ENCODE measurements at places on chromosomes 6 and 20. TPM values are rescaled to one million over a fixed set of nuclear protein-coding genes. Genes with fewer than 3 reads are reported as not detected.
A peak's percentile ranks its signal among the peaks of the same experiment; 100 is the strongest.

- DNase-seq, result peak; percentile 53
These were observed 65.4 kb upstream of the RIN2 start for GRCh38 chr20:19692685-19693119.

DNA sequence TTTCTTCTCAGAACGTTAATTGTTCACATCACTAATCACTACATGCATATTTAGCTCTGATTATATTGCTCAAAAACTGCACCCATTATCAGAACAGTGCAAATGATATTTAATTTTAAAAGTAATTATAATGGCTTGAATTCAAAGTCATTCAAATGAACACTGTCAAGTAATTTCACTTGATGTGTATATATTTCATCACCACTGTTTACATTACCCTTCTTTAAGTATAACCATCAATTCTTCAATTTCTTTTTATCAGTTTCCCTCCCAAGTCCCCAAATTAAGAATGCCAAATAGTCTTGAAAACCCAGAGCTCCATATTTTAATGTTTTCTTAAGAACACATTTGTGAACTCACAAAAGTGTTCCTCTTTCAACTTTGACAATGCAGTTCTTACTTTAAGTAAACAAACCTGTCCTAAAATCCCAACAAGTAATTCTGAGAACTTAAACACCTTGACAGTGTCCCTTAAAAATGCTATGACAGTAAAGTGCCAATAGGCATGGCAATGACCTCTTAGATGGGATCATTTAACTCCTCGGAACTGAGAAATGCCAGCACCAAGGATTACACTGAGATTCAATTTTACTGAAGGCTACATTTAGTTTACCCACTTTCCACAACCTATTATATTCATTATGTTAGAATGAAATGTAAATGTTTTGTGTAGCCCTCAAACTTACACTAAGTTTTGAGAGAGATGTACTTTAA is 16.7 kb upstream of the SNX14 start:
- DNase-seq, result no peak

DNA sequence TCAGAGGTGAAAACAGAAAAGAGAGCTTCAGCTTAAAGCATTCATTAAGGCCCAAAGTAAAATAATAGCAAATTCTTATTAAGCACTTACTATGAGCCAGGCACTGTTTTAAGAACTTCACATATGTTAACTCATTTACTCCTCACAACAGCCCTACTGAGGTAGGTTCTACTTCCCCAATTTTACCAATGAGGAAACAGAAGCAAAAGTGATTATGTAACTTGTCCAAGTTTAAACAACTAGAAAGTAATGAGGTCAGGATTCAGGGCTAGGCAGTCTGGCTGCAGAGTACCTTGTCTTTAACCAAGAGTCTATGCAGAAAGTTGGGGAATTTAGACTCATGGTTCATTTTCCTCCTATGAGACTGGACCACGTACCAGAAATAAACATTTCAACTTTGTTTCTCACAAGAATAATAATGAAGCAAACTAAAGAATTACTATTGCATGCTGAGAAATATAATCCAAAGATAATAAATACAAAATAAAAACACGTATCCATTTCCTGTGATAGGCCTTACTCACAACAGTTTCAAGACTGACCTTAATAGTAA is 3.8 kb downstream of the COL21A1 start:
- DNase-seq, result peak; percentile 50

DNA sequence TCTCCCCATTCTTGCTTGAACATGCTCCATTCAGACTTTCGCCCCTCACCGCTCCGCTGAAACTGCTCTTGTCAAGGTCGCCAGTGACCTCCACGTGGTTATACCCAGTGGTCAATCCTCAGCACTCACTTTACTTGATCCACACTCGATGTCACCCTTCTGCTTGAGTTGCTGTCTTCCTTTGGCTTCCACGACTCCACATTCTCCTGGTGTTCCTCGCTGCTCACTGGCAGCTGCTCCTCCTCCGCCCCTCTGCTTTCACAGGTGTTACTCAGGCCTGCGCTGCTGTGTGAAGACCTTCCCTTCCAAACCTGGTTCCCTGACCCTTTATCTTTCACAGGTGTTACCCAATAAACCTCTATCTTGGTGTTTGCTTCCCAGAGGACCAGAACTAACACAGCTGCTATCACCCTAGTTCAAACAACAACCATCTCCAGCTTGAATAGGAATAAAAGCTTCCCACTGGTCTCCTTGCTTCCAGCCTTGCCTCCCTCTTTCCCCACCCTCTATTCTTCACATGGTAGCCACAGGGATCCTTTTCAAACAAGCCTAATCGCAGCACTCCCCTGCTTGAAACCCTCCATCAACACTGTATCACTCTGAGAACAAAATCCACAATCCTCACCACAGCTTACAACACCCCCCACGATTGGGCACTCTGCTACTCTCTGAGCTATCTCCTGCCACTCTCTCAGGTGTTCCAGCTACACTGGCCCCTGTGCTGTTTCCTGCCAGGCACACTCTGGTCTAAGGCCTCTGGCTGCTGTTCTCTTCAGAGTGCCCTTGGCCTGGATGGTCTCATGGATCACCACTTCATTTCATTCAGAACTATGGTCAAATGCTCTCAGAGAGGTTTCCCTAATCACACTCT is 10.7 kb downstream of the PPIL1 start:
- no peak for DNase-seq

- no peak for DNase-seq
These were observed 429 bp downstream of the AMD1 start for GRCh38 chr6:110874880-110875547.

- no peak for DNase-seq
These were observed 118.0 kb upstream of the IRAK1BP1 start for GRCh38 chr6:78749326-78749725.

- DNase-seq, result no peak
These were observed 327.2 kb downstream of the CBLN4 start for GRCh38 chr20:55678126-55678525.

GRCh38 chr20:21500599-21500998 is 13.3 kb downstream of the NKX2-2 start:
- no peak for DNase-seq

DNA sequence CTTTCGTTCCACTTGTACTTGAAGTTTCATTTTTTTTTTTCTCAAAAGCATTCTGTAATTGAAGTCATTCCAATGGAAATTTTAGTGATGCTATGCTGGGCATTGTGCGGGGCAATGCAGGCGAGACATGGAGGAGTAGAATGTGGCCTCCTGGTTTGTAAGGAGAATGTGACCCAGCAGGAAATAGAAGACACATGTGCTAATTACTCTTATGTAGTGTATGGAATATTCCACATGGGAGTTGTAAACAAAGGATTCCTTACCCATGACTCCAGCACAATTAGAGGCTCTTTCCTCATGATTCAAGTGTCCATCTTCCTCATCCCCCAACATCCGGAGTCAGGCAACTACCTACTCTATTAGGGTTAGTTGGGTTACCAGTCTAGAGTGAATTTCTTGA is 14.9 kb upstream of the RFPL4B start:
- no peak for DNase-seq

GRCh38 chr20:23165307-23165750 is 79.2 kb upstream of the CD93 start:
- DNase-seq, result no peak

DNA sequence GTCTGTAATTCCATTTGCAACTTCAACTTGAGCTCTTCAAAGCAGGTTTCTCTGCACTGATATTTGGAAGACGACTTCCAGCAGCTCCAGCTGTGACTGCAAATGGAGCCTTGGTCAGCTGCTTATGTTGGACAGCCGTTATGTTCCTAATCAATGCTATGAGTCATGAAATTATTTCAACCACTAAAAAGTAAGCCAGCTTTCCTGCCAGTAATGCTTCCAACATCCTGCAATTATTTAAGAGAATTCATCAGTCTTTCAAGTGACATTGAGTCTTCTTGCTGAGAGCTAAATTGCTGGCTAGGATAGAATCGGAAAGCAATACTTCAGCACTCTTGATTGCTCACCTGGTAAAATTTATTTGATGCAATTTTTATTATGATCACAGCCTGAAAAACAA is 375.7 kb downstream of the MMUT start:
- peak; percentile 17 for DNase-seq

GRCh38 chr6:139354189-139354588 is 20.3 kb downstream of the CITED2 start:
- peak; percentile 79 for DNase-seq

DNA sequence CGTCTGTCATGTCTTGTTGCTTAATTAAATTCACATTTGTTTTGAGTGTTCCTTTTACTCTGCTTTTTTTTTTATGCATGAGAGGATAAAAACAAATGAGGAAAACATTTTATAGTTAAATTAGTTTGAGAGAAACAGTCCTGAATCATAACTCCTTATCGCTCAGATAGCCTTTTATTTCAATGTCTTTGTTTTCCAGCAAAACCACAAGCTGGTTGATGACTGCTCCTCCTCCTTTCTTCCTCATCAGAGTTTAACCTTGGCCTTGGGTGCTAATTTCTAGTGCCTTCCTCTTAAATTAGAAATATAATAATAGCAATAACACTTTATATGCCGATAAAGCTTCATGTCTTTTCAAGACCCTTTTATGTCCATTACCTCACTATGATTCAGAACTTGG is 3.1 kb downstream of the NOX3 start:
- DNase-seq, result no peak

- DNase-seq, result no peak
These were observed 10.5 kb downstream of the RPS6KA2 start for GRCh38 chr6:166616261-166617238.

GRCh38 chr20:11654766-11655165 is 262.9 kb upstream of the BTBD3 start:
- no peak for DNase-seq

DNA sequence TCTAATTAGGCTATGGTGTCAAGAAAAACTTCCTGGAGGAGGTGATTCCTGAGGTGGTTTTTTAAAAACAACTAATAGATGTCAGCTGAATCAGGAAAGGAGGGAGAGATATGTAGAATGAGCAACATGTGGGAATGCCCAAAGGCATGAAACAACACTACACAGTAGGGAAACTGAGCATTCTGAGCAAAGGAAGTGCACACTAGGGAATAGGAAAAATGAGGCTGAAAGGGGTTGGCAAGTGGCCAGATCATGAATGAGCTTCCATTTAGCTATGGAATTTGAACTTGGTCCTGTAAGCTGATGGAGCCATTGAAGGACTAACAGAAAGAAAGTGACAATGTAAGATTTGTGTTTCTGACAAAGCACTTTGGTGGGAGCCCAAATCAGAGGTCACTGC is 16.9 kb upstream of the SLC35F1 start:
- peak; percentile 3 for DNase-seq

Gene RSPO3
- total RNA-seq, result 8.8 TPM

Gene EFCAB8
- total RNA-seq, result 0.22 TPM

Gene LY6G6F
- not detected for total RNA-seq
